CD4-positive, alpha-beta memory T cell (primary cell): ENCODE measurements at places on chromosomes 1 and 21. TPM values are rescaled to one million over a fixed set of nuclear protein-coding genes. Genes with fewer than 3 reads are reported as not detected.

DNA sequence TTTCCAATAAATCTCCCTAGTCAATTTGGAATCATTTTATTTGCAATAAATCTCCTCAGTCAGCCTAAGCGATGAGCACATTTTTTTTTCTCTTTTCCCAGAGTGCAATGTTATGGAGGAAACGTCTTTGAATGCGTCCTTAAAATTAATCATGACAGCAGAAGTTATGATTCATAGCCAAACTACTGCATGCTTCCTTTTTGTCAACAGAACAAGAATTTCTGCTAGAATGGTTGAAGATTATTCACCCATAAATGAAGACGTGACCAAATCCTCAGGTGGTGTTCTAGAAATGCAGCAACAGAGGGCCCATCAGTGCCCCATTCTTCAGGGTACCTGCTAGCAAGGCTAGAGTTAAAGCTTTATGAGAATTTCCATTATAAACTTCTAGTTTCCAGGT, 407.9 kb upstream of the PKN2 start:
- H3K27me3 ChIP-seq, result no peaks in the 10 kb centered on the region
- H3K27ac ChIP-seq, result no peak overlapping the region
- no peak for DNase-seq
- no peaks in the 10 kb centered on the region for H3K36me3 ChIP-seq
- H3K4me1 ChIP-seq, result no peaks in the 10 kb centered on the region

DNA sequence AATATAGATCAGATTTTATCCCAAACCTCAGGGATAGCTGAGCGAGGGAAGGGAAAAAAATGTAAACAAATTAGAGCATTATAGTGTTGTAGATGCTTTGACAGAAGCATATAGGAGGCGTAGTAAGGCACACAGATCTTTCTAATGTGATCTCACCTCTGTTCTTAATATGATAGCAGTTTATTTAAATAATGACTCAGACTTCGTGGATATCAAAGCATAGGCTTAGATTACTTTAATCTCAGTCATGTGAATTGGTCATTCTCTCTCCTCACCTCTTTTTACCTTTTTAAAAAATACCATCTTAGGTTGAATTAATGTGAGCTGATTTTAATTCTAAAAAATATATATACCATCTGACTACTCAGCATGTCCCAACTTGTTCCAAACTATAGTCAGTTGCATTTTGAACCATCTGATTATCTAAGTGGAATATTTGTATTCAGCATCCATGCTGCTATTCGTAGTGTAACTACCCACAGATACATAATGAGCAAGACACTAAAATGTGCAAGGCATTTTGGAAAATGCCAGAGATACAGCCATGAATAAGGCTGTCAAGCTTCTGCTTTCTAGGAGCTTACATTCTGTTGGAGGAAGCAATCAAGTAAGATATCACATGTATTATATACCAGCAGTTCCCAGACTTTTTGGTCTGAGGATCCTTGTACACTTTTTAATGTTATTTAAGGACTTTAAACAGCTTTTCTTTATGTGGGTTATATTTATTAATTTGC, 76.7 kb downstream of the OSBPL9 start:
- no peak overlapping the region for H3K4me3 ChIP-seq
- H3K36me3 ChIP-seq, result no peaks in the 10 kb centered on the region
- DNase-seq, result no peak
- no peak overlapping the region for H3K27ac ChIP-seq

GRCh38 chr1:54311506-54311905, 94.7 kb downstream of the SSBP3 start:
- H3K27ac ChIP-seq, result no peak overlapping the region
- H3K36me3 ChIP-seq, result no peaks in the 10 kb centered on the region

- no peak overlapping the region for H3K27ac ChIP-seq
- no peak for DNase-seq
- H3K4me1 ChIP-seq, result peaks cover 20% of the 10 kb centered on the region
- H3K4me3 ChIP-seq, result no peak overlapping the region
Measured at GRCh38 chr1:204077979-204078696, 5.2 kb downstream of the SOX13 start.

- H3K4me3 ChIP-seq, result no peak overlapping the region
- H3K4me1 ChIP-seq, result no peaks in the 10 kb centered on the region
- no peak overlapping the region for H3K27ac ChIP-seq
- no peaks in the 10 kb centered on the region for H3K27me3 ChIP-seq
Measured at GRCh38 chr1:71687376-71687775, 595.0 kb downstream of the NEGR1 start.

GRCh38 chr1:116242741-116243140, 130.3 kb upstream of the ATP1A1 start:
- no peaks in the 10 kb centered on the region for H3K4me1 ChIP-seq
- H3K27ac ChIP-seq, result no peak overlapping the region
- H3K4me3 ChIP-seq, result no peak overlapping the region

DNA sequence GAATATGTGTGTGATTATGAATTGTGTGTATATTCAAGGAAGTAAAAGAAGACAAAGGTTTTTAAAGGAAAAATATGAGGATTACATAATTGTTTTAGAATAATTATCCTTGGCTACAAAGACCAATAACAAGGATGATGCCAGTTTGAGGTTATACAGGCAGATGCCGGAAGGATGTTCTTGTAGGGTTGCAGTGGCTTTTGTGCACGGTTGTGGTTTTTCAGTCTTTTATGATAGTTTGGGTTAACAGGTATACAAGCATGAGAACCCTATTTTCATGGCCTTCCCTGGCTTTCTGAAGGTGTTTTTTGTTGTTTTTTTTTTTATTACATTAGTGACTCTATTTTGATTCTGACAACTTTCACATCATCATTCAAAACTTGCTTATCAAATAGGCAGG, 4.9 kb downstream of the CR2 start:
- peaks cover 73% of the 10 kb centered on the region for H3K4me1 ChIP-seq
- H3K36me3 ChIP-seq, result no peaks in the 10 kb centered on the region
- DNase-seq, result peak; percentile 64
- peaks cover 10% of the 10 kb centered on the region for H3K27me3 ChIP-seq
- no peak overlapping the region for H3K27ac ChIP-seq

GRCh38 chr1:32335790-32336590, at the start of gene MARCKSL1:
Gene MARCKSL1, minus strand, starts transcription at chr1:32336233. Its CDS starts 200 bp downstream, at chr1:32336033.
- peaks cover 17% of the 10 kb centered on the region for H3K36me3 ChIP-seq
- H3K27ac ChIP-seq, result peak within 1 kb of the TSS; percentile 45
- no peaks in the 10 kb centered on the region for H3K27me3 ChIP-seq
- DNase-seq, result peak; percentile 85

ARHGAP30 gene
- total RNA-seq, result 222 TPM

PRAMEF1 gene
- not detected for total RNA-seq

PADI1 gene
- total RNA-seq, result not detected

NFIA gene
- total RNA-seq, result 6.9 TPM

ILDR2 gene
- 0.52 TPM for total RNA-seq
